Fibroblast of the conjunctiva (primary cell): ENCODE measurements at places on chromosomes 7 and 10.

DNA sequence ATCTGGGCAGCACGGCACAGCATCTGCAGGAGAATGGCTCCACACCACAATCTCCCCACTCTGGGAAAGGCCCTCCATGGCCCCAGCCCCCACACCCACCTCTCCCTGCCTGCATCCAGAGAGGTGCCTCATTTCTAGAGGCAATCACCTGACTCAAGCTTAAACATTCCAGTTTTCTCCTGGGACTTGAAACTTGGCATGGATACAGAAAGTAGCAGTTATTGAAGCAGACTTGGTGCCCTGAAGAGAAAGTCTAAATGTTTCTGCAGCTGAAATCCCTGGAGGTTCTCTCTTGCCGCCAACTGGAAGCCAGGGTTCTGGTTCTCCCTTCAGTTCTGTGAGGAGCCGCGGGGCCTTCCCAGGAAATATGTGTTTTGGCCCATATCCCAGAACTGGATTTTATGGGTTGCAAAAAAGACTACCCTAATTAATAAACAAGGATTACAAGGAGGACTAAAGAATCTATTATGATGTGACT, 122.8 kb downstream of the SKIDA1 start:
- peak; percentile 13 for DNase-seq

DNA sequence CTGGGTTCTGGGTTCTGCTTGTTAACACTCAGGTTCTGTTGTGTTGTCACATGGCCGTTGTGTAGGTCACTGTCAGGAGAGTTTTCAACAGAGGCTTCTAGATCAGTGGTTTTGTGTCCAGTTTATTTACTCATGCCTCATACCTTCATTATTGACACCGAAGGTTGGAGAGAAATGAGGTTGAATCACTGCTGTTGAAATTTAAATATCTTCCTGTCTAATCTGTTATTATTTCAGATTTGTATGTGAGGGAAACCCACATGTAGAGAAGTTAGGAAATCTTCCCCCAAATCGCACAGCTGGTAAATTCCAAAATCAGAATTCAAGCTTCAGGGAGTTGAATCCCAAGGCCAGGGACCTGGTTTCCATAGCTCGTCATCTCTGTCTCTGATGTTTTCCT, 28.3 kb upstream of the KLF6 start:
- DNase-seq: no peak

- no peak for DNase-seq
Measured at GRCh38 chr7:127870231-127870907, 160.9 kb downstream of the LRRC4 start.

GRCh38 chr10:29495366-29495765, 139.4 kb downstream of the SVIL start:
- no peak for DNase-seq

DNA sequence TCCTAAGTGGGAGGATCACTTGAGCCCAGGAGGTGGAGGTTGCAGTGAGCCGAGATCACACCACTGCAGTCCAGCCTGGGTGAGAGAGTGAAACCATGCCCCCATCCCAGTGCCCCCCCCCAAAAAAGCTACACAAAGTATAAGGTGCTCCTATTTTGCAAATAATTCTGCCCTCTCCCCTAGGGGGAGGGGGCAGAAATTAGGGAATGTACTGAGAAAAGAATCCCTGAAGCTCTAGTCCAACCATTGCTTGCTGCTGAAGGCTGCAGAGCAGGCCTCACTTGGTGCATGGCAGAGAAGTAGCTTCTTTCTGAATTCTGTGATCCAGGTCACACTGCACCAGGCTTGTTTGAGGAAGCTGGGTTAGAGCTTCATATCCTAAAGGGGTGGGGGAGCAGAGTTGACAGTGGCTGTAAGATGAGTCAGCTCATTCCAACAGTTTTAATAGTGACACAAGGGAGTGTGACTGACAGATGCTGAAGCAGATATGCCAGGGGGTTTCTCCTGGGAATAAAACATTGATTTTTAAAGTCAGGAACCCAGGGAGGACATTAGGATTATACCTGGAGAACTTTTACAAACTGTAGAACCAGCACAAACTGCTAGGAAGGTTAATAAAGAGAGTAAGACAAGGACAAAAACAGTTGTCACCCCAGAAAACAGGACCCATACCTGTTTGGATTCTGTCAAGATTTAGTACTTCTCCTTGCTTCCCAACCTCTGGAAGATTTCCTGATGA, 32.8 kb upstream of the STRIP2 start:
- no peak for DNase-seq

- no peak for DNase-seq
Measured at GRCh38 chr7:158030071-158030470, 557.6 kb downstream of the PTPRN2 start.

DNA sequence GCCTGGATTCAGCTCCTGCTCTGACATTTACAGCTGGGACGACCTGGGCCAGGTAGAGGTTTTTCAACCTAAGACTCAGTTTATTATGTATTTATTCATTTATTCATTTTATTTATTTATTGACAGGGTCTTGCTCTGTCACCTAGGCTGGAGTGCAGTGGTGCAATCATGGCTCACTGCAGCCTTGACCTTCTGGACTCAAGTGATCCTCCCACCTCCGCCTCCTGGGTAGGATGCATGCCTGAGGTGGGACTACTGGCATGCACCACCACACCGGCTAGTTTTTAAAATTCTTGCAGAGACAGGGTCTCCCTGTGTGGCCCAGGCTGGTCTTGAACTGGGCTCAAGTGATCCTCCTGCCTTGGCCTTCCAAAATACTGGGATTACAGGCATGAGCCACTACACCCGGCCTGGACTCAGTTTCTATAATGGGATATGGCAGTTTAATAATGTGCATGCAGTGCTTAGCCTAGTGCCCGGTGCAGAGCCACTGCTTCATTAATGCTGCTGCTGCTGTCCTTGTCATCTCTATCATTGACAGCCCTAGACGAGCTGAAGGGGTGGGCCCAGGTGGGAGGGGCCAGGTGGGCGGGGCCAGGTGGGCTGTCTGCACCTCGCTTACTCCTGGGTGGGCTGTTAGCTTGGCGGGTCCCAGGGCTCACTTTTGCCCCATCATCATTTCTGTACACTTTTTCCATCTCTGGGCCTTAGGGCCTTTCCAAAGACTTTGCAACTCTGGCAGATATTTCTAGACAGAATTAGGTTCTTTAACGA, 92.6 kb downstream of the LHPP start:
- no peak for DNase-seq

- DNase-seq: no peak
Measured at GRCh38 chr10:59856104-59856503, 50.3 kb downstream of the CCDC6 start.

DNA sequence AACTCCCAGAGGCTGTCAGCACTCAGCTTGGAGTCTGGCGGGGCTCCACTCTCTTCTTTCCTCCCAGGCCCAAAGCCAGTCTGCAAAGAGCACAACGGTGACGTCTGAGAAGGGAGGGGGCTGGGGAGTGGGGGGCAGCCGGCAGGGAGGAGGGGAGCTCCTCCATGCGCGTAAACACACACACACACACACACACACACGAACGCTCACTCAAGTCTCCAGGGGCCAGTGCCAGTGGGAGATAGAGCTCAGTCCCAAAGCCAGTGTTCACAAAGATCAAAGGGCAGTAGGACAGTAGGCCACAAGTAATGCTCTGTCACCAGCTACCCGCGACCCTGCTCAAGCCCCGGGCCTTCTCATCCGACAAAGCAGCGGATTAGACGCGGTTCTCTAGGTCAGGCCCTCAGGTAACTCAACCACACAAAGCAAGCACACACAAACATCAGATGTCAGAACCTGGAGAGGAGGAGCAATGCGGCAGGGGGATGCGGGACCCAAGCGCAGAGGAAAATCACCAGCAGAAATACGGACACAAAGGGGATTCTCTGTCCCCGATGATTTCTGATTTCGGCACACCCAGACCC, 19.9 kb downstream of the TCAF1 start:
- DNase-seq: peak; percentile 36

DNA sequence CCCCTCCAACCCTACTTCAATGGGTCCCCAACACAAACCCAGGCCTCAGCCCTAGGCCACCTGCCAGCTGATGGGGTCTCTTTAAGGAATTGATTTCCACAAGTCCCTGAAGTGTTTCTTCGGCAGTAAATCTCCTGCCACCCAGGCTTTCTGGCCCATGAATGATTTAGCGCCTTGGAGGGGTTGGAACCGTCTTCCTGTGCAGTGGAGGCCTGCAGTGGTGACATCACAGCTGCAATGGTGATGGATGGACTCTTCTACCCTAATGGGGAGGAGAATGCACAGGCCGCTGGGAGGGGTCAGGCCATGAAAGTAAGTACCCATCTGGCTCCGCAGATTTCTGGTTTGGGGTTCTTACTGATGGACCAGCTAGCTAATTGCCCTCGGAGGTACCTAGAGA, 163.8 kb downstream of the UBE2H start:
- no peak for DNase-seq

DNA sequence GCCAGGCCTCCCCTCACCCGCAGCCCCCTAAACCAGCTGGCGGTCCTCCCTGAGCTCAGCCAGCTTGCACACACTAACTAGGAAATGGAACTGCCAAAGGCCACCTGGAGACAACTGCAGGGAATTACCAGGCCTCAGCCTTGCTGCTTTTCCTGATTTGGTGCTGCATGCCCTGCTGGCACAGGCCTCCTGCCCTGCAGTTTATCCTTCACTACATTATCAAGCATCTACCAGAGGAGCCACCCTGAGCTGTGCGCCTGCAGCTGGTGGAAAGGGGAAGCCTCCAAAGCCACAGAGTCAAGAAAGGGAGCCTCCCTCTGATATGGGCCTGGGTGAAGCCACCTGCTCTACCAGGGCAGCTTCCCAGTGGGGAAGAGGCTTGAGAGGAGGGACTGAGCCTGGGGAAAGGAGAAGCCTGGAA, 139.8 kb downstream of the GRID1 start:
- no peak for DNase-seq

- no peak for DNase-seq
Measured at GRCh38 chr10:127618797-127619196, 69.7 kb downstream of the NPS start.

GRCh38 chr10:34814223-34814912, 728 bp downstream of the PARD3 start:
- DNase-seq: no peak

- no peak for DNase-seq
Measured at GRCh38 chr7:45568536-45569289, 5.5 kb upstream of the ADCY1 start.

DNA sequence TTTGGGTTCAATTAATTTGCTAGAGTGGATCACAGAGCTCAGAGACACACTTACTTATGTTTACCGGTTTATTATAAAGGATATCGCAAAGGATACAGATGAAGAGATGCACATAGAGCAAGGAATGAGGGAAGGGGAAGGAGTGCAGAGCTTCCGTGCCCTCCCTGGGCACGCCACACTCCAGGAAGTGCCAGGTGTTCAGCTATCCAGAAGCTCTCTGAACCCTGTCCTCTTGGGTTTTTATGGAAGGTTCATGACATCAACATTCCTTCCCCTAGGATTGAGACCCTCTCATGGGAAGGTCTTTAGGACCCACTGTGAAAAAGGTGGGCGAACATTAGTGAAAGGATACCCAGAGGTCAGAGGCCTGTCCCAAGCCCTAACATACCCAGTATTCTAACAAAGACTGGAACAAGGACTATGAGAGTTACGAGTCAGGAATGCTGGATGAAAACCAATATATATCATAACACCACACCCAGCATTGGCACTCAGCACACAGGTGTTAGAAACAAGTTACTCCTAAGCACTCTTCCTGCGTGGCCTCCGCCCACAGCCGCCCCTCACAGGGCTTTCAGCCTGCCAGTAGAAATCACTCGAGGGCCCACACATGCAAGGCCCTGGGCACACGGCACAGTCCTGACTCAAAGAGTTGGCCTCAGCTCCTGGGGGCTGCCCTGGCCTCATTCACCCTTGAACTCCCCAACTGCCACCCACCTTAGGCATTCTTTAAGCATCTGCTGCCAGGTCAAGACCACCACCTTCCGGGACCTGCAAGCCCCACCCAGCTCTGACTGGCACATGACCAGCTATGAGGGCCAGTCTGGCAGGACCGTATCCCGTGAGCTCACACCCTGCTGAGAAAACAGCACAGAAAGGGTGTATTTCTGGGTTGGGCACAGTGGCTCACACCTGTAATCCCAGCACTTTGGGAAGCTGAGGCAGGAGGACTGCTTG, 5.6 kb upstream of the AIFM2 start:
- DNase-seq: no peak

DNA sequence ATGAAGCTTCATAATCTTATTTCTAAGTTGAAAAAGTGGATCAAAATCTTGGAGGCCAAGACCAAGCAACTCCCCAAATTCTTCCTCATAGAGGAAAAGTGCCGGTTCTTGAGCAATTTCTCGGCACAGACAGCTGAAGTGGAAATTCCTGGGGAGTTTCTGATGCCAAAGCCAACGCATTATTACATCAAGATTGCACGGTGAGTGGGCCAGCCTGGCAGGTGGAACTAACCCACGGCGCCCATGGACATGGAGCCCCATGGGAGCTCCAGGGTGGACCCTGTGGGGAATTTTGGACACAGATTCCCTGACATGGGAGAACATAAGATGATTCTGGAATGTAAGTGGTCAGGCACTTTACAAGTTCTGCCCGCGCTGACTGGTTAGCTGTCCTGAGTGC, 125.9 kb downstream of the TRRAP start:
- DNase-seq: no peak

- DNase-seq: no peak
Measured at GRCh38 chr10:85012305-85012704, 683.9 kb downstream of the CCSER2 start.

GRCh38 chr7:621572-622285, 102.1 kb upstream of the PDGFA start:
- no peak for DNase-seq

- DNase-seq: no peak
Measured at GRCh38 chr7:155225516-155225915, 72.2 kb upstream of the INSIG1 start.

DNA sequence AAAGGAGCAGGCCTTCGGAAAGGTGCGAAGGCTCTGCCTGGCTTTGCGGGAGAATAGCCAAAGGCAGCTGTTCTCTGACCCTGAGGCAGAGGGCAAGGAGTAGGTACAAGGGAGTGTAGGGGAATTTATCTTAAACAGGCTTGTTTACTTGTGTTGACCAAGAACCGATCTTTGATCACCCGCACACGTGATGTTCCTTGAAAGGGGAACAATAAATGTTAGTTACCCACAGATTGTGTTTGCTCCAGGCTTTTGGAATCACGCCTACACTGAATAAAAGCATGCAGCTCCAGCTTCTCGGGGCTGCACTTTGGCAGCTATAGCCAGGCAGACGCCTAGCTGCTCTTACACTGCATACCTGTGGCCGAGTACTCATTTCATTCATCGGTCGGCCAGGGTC, 420.8 kb downstream of the PHF14 start:
- DNase-seq: no peak

GRCh38 chr7:63900394-63901203, 98.0 kb upstream of the ZNF722 start:
- no peak for DNase-seq

DNA sequence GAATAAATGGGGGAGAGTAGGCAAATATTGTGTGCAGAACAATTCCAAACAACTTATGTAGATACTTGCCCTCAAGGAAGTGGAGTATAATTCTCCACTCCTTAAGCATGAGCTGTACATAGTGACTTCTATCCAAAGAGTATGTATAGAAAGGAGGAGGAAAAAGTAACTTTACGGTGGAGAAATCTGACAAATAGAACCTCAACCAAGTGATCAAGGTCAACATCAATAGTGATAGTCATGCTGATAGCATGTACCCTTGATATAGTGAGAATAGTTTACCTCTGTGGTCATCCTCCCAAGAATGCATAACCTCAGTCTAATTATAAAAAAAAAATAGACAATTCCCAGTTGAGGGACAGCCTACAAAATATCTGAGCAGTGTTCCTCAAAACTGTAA, 89.1 kb upstream of the NANOS1 start:
- DNase-seq: no peak

- DNase-seq: no peak
Measured at GRCh38 chr10:15253951-15254807, 85.7 kb upstream of the NMT2 start.
